ENCODE measurements at places on chromosomes 1 and 21. TPM values are rescaled to one million over a fixed set of nuclear protein-coding genes. Genes with fewer than 3 reads are reported as not detected.

DNA sequence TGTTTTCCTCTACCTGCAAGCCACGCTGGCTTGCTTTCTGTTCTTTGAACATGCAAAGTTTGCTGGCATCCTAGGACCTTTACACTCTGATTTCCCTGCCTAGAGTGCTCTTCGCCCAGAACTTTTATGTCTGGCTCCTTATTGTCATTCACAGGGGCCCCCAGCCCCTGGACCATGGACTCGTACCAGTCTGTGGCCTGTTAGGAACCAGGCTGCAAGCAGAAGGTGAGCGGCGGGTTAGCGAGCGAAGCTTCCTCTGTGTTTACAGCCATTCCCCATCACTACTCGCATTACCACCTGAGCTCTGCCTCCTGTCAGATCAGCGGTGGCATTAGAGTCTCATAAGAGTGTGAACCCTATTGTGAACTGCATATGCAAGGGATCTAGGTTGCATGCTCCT lies 73.0 kb downstream of the ATG4C start:
- no peak for DNase-seq

DNA sequence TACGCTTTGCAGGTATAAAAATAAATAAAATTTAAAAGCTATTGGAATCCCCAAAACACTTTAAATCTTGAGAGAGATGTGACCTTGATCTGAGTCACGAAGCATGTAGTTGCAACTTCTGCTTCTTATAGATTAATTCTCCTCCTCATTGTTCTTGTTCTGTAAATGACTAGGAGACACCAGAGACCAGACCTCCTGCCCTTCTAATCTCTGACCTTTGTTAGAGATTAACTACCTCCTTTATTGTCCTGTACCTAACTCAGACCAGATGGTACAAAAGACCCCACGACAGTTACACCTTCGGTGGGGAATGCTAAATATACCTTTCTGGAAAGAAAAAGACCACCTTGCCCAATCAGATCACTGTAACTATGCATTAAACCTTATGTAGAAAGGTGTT lies 76.9 kb upstream of the NEK2 start:
- no peak for DNase-seq

PRAMEF15 gene
- total RNA-seq = not detected

DNA sequence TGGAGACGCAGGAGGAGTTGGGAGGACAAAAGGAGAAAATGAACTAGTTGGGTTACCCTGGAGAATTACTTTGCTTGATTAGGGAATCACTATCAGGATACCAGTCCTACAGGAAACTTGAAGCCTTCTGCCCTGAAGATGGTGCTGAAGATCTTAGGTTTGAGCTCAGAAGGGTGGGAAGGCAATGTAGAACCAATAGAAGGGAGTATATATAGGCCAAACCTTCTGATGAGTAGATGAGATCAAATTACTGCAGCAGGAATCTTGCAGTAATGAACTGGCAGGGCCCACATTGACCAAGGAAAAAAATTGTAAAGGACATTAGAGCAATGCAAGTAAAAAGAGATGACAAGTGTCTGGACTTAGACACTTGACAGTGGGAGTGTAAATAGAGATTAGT lies 116.3 kb upstream of the CACYBP start:
- peak; percentile 7 for DNase-seq

- no peak for DNase-seq
Observed at GRCh38 chr1:230333590-230334446, 92.3 kb downstream of the PGBD5 start.

DNA sequence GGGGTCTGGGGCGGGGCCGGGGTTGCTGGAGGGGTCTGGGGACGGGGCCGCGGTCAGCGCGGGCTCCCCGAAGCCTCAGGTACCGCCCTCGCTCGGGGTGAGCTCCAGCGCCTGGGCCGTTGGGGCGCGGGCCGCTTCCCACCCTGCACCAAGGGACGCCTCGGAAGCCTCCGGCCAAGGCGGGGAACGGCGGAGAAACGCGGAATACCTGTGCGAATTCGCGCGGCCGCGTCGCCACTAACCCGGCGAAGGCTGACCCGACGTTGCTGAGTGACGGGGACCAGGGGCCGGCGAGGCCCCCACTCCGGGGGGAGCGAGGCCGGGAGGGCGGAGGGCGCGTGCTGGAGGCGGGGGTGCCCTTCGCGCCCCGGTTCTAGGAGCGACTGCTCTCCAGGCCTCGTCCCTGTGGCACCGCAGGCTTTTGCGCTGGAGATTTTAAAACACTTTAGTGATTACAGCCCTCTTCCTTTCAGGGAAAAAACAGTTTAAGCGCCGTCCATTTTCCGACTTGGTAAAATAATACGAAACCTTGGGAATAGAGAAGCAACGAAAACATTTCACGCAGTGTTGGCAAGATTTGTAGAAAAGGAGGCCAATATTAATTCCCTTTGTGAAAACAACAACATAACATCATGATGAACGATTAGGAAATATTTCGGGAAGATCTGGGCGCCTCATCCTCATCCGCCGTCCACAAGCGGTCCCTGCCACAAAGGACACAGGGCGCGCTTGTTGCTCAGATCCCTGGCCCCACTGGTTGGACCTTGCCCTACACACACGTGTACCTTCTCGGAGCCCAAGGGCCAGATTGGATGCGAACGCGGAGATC lies 971 bp upstream of the GNG4 start:
- no peak for DNase-seq

C1orf226 gene
- 4.2 TPM for total RNA-seq

- no peak for DNase-seq
Observed at GRCh38 chr1:24541711-24542346, 14.1 kb upstream of the NCMAP start.

APCS gene
- not detected for total RNA-seq

ZMYND12 gene
- total RNA-seq = not detected

SLC1A7 gene
- total RNA-seq = not detected

GRCh38 chr1:56816264-56816663 lies 2.9 kb downstream of the FYB2 start:
- DNase-seq = no peak

GRCh38 chr1:8133190-8133589 lies 107.1 kb upstream of the ERRFI1 start:
- no peak for DNase-seq

GRCh38 chr1:157773493-157774350 lies 3.2 kb downstream of the FCRL2 start:
- DNase-seq = no peak

DNA sequence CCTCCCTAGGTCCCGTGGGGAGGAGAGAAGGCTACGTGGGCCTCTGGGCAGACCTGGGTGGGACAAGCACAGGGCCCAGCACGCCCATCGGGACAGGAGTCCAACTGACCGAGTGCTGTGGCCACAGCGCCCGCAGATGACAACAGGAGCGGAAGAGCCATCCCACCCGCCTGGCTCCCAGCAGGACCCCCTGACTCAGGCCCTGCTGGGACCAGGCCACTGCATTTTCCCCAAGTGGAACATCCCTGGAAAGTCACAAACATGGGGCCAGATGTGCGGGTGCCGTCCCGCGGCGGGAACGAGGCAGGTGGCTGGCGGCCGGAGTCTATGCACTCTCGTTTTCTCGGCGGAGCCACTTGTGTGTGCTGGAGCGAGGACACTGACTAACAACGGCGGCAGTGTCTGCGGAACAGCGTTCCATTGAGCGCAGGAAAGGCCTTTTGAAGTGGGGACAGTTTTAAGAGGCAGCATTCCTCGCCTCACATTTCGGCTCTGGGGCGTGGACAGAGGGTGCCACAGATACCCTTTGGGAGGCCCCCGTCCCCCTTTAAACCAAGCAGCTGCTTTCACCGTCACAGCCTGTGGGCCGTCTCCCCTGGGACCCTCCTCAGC lies 93.7 kb upstream of the ARHGEF16 start:
- DNase-seq = no peak

SLC44A5 gene
- total RNA-seq = 1.6 TPM

PIK3C2B gene
- 49.0 TPM for total RNA-seq

- no peak for DNase-seq
Observed at GRCh38 chr1:167161762-167162161, 58.9 kb upstream of the POU2F1 start.

DNA sequence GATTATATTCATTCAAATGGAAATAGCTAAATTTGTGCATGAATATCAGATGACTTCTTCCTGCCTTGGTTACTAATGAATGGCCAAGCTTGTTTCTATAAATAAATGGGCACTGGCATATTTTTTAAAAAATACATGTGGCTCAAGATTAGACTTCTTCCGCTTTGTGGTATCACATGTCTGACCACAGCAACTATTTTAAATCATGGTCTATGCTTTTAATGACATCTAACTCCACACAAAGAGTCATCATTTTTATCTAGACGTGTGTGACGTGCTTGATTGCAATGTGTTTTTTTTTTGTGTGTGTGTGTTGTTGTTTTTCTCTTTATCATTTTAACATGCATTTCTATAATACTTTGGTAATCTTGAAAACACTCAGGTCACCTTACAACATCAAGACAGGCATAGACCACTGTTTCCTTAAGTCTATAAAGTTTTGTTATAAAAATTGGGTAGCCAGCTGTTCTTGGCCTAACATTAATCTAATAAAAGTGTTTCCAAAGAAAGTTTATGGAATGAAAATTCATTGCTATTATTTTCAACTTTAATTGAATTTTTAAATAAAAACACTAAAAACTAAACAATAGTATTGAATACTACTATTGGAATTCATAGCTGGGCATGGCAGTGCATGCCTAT lies 29.5 kb downstream of the RGS1 start:
- no peak for DNase-seq

GRCh38 chr1:43912607-43913006 lies 21.0 kb upstream of the ARTN start:
- no peak for DNase-seq

- DNase-seq = no peak
Observed at GRCh38 chr1:6082430-6082971, 36.8 kb downstream of the KCNAB2 start.

HUNK gene
- total RNA-seq = not detected

GRCh38 chr1:40756523-40756922 lies 27.1 kb upstream of the KCNQ4 start:
- DNase-seq = no peak

GRCh38 chr1:2306151-2306978 lies 78.2 kb downstream of the SKI start:
- DNase-seq = no peak

DNA sequence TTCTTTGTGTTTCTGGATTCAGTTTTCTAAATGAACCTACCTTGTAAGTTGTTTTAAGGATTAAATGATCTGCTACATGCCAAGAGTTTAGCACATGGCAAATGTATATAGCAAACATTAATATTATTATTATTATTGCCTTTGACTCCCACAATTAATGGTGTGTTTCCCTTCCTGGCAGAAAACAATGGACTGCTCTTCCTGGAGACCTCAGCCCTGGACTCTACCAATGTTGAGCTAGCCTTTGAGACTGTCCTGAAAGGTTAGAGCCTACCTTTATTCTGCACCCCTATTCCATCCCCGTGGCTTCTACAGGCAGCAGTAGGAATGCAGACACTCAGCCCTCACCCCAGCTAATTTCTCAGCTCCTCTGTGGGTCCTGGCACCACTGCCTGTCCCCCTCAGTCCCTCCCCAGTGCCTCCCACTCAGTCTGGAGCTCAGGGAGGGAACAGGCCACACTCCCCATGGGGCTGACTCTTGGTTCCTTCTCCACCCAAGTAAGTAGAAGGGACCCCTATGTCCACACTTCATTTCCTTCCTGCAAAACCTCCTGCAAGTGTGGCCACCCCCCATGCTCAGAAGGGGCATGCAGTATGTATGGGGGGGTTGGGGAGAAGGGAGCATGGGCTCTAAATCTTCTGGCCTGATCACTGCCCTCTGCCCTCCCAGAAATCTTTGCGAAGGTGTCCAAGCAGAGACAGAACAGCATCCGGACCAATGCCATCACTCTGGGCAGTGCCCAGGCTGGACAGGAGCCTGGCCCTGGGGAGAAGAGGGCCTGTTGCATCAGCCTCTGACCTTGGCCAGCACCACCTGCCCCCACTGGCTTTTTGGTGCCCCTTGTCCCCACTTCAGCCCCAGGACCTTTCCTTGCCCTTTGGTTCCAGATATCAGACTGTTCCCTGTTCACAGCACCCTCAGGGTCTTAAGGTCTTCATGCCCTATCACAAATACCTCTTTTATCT lies 8.8 kb downstream of the RAB25 start:
- DNase-seq = peak; percentile 52

GRCh38 chr1:72483846-72484357 lies 201.6 kb upstream of the NEGR1 start:
- DNase-seq = no peak

- DNase-seq = no peak
Observed at GRCh38 chr1:206949208-206949607, 2.9 kb upstream of the PIGR start.

INAVA gene
- 0.42 TPM for total RNA-seq

- DNase-seq = no peak
Observed at GRCh38 chr1:78787544-78787943, 137.9 kb downstream of the IFI44 start.

GRCh38 chr1:7284839-7285435 lies 486.2 kb upstream of the VAMP3 start:
- DNase-seq = no peak

- DNase-seq = peak; percentile 3
Observed at GRCh38 chr1:241229216-241229615, 127.8 kb downstream of the RGS7 start.

GRCh38 chr21:28247454-28248020 lies 745.1 kb downstream of the LTN1 start:
- no peak for DNase-seq

DNA sequence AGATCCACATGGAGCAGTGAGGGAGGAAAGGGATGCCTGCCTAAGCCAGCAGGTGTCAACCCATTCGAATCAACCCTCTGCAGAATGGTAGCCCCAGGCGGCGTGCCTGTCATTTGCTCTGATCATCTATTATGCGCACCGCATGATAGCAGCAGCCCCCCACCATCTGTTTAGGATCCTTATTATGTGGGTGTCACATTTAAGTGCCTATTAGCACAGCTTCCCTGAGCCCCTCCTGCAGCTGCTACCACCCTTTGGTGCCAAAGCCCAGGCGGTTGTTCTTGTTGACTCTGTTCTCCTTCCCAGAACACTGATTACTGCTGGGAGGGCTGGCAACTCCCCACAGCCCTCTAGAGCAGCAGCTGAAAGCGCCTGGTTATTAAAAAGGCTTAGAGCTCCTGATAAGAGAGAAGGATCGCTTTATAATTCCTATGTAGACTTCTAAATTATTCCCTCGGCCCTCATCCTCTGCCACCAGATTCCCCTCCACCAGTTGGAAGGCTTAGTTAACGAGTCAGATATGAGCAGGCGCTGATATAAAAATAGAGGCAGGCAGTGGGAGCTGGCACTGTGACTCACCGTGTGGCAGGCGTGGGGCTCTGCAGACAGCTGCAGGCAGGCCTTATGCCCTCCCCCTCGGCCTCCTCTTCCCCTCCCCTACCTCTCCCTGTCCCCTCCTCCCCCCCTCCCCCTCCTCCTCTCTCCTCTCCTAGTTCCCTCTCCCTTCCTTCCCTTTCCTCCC lies 23.0 kb downstream of the ACTA1 start:
- no peak for DNase-seq

- no peak for DNase-seq
Observed at GRCh38 chr1:39063191-39063590, 37.0 kb downstream of the NDUFS5 start.

DNA sequence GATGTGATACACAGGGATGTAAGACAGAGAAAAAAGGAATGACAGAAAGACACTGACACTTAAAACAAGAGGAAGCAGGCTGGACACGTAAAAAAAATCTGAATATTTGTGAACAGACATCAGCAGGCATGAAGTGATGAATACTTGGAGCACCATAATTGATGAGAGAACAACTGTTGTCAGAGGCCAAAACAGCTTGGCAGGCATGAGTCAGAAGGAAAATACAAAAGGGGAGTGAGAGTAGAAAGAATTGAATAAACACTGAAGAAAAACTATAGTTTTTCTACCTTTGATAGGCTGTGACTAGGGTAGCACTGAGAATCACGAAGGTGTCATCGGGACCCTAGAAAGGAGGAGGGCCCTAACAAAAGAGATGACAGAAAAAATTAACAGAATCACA lies 21.6 kb upstream of the GUCA2A start:
- peak; percentile 77 for DNase-seq
